ENCODE measurements at places on chromosomes 16 and 17.
A peak's percentile ranks its signal among the peaks of the same experiment; 100 is the strongest.

DNA sequence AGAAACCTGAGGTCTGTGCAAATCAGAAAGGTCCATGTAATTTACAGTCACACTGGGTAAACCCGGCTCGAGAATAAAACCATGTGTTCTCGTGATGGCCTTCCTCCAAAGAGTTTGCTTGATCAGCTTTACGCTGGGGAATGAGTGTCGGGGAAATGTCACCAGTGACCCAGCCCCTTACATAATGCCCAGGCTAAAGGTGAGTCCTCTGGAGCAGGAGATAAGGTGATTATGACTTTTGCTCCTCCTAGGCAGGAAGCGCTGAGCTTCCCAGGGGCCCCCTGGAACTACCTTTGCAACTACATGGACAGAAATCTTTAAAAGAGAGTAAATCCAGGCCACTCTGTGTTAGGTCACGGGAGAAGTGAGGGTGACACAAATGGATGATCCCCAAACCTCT, 15.7 kb downstream of the SLC6A4 start:
- no peak for DNase-seq

- peak; percentile 21 for DNase-seq
Measured at GRCh38 chr16:89324056-89325010, 106.8 kb downstream of the ZNF778 start.

DNA sequence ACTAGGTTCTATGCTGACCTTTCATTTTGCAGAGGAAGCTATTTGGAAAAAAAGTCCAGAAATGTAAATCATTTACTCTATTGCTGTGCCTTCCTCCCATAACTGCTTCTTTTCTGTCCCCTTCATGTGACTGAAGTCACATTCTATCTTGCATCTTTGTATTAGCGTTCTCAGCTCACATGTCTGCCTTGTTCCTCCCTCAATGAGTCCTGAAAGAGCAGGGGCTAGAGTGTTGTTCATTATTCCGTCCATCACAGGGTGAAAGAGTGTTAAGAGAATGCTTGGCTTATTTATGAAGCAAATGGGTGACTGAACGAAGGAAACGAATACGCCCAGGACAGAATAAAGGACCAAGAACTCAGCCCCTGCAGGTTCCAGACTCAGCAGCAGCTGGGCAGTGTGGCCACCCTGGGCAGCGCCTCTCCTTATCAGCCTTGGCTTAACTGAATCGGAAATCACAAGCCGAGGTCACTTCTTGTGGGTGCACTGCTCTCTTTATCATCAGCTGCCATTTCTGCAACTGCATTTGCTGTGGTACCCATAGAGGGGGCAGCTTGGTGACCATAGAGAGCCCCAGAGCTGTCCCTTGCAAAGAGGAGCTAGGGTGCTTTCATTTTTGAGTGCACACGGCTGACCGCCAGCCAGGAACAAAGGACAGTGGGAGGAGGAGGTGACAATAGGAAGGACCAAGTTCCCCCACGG, 1.8 kb upstream of the PIK3R6 start:
- no peak for DNase-seq

DNA sequence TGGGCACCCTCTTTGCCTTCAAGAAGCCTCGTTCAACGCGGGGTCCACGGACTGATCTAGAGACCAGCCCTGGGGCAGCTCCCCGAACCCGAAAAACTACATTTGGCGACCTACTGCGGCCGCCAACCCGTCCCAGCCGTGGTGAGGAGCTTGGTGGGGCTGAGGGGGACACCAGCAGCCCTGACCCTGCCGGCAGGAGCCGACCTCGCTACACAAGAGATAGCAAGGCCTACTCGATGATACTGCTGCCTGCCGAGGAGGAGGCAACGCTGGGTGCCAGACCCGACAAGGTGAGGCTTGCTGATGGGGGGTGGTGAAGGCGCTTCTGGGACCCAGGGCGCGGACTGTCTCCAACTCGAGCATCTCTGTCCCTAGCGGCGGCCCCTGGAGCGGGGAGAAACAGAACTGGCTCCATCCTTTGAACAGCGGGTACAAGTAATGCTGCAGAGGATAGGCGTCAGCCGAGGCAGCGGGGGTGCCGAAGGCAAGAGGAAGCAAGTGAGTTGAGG, 5.6 kb downstream of the ACD start:
- no peak for DNase-seq

DNA sequence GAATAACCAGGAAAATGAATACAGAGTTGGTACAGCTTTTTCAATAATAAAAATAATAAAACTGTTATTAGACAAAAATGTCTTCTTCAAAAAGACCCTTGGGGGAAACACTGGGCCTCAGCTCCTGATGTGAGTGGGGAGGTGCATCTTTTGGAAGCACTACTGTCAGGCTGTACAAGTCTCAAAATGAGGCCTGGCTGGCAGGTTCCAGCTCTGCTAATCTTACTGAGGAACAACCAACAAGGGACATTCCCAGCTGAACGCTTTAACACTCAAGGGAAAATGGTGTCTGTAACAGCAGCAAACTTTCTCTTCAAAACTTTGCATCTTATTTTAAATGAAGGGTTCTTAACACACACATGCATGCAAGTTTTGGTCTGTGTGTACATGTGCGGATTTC, 19.7 kb downstream of the TEX2 start:
- no peak for DNase-seq

- DNase-seq: no peak
Measured at GRCh38 chr17:7380855-7381683, at the start of gene TNK1. Gene TNK1, plus strand, starts transcription at chr17:7381089. Its CDS starts 1,838 bp downstream, at chr17:7382927.

- no peak for DNase-seq
Measured at GRCh38 chr17:76131692-76132573, 9.1 kb downstream of the FOXJ1 start.

GRCh38 chr16:86509759-86510464, 415 bp upstream of the FOXF1 start:
- no peak for DNase-seq

DNA sequence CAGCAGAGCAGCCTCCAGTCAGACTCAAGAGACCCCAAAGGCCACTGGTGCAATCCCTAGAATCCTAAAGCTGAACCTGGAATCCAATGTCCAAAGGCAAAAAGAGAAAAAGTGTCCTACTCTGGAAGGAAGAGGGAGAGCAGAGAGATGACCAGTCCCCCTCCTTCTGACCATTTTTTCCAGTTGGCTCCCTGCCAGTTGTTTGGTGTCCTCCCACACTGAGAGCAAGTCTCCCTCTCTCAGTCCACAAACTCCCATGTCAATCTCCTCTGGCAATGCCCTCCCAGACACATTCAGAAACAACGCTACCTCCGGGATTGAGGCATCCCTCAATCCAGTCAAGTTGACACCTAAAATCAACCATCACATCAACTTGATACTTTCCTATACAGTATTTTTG, 4.3 kb upstream of the CLEC19A start:
- DNase-seq: no peak

DNA sequence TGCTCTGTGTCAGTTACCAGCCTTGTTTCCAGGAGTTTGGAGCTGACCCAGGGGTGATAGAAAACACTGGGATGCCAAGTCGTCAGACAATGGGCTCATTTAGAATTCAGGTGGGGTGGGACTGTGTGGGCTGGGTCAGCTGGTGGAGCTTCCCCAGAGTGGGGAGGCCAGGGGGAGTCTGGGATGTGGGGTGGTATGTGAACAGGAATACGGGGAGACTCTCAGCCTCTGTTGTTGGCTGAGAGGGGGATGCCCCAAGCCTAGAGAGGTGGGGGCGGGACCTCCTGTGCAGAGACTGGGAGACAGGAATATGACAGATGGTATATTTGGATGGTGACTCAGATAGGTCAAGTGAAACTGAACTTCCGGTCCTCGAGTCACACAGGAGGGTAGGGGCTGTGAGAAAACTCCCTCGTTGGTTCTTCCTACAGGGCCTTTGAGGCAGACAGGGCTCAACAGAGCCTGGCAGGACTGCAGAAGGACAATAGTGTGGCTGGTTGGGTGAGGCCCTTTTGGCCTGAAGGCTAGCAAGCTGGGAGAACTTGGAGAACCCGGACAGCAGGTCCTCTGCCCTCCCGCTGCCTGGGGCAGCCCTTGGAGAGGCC, 23.7 kb downstream of the CDH1 start:
- DNase-seq: peak; percentile 50

GRCh38 chr17:2701161-2701995, 10.2 kb downstream of the CLUH start:
- no peak for DNase-seq

- DNase-seq: no peak
Measured at GRCh38 chr17:72887917-72888316, 204.6 kb downstream of the SLC39A11 start.

GRCh38 chr17:29039764-29040598, 3.0 kb upstream of the PIPOX start:
- no peak for DNase-seq

GRCh38 chr17:63431939-63432804, 13.9 kb downstream of the CYB561 start:
- DNase-seq: no peak

GRCh38 chr16:51031598-51031997, 119.5 kb downstream of the SALL1 start:
- DNase-seq: no peak

DNA sequence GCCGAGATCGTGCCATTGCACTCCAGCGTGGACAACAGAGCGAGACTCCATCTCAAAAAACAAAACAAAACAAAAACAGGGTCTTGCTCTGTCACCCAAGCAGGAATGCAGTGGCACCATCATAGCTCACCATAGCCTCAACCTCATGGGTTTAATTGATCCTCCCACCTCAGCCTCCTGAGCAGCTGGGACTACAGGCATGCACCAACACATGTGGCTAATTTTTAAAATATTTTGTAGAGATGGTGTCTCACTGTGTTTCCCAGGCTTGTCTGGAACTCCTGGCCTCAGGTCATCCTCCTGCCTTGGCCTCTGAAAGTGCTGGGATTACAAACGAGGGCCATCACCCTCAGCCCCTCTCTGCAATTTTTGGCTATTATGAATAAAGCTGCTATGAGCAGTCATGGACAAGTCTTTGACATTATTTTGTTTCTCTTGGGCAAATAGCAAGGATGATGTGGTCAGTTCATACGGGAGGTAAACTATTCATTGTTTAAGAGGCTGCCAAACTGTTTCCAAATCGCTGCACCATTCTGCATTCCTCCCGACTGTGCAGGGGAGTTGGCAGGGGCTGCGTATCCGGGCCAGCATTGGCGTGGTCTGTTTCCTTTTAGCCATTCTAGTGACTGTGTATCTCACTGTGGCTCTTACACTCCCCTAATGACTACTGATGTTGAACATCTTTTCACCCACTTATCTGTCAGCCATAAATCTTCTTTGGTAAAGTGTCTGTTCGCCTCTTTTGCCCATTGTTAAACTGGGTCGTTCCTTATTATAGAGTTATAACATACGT, 21.1 kb downstream of the EIF4A3 start:
- no peak for DNase-seq

- DNase-seq: no peak
Measured at GRCh38 chr16:85523602-85524364, 89.3 kb upstream of the GSE1 start.

- peak; percentile 80 for DNase-seq
Measured at GRCh38 chr17:34377078-34377823, 14.2 kb upstream of the CCL1 start.

GRCh38 chr17:81306491-81306890, 11.4 kb upstream of the SLC38A10 start:
- DNase-seq: no peak

DNA sequence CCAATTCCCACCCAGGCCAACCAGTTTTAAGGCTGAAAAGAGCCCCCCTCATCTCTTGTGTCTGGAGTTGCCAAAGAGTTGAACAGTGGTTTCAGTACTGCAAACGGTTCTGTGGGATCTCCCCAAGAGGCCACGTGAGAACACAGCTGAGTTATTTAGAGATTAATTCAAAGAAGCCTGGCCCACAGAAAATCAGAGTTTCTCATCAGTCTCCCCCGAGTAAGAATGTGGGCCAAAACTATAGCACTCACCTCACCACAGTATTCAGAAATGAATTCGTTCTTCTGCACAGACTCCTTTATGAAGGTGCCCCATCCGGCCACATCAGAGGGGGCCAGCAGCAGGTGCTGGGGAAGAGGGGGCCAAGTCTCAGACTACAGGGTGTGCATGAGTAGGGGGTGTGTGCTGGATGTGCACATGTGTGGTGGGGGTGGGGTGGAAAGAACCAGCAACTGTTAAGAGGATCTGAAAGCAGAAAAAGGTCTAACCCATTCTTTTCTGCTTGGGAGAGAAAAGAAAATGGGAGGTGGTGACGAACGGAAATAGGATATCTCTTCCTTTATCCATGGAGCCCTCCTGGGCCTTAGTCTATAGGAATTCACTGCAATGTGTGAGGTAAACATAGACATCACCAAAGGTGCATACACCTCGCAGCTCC, 22.6 kb downstream of the CNTNAP1 start:
- DNase-seq: peak; percentile 10

DNA sequence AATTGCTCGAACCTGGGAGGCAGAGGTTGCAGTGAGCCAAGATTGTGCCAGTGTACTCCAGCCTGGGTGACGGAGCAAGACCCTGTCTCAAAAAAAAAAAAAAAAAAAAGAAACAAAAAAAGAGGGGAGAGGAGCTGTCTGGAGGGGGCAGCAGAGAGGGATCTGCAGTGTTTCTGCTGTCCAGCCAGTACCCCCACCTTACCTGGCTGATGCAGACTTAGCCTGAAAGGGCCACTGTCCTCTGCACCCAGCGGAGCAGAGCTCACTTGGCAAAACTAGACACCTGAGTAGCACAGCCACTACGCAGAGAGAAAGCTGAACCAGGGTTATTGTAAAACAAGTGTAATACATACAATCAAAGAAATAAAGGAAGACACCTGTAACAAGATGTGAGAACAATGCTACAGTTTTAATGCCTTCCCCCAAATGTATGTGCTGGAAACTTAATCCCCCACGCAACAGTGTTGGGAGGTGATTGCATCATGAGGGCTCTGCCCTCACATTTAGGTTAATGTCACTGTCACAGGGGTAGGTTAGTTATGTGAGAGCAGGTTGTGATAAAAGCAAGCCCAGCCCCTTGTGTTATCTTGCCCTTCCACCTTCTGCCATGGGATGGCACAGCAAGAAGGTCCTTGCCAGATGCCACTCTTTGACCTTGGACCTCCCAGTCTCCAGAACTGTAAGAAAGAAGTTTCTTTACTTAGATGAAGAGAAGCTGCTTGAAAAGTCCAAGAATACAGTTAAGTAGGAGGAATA, 211.2 kb downstream of the RPTOR start:
- no peak for DNase-seq

GRCh38 chr17:33904476-33904875, 350.6 kb upstream of the CCL2 start:
- DNase-seq: no peak

DNA sequence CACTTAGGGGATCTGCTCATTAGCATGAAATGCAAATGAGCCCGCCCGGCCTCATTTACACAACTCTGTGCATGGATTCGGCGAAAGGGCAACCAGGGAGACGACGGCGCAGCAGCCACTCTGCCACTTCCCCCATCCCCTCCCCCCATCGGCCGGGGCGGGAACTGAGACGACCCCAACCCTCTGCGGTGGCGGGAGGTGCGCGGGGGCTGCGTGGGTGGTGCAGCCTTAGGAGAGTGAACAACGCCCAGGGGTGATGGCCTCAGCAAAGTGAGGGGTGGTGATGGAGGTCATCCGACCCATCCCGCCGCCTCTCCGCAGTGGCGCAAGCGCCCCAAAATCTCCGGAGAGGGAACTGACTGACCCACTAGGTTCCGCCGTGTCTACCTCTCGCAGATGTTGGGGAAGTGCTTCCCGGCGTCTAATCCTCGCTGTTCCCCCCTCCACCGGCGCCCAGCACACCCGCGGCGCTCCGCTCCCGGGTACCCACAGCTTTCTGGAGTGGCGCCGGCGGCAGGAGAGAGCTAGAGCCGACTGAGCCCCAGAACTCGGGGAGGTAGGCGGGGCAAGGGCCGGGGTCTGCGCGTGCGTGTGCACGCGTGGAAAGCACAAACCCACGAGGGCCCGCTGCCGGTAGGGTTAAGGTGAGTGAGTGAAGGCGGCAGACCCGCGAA, 1.4 kb upstream of the CACNA1G start:
- peak; percentile 35 for DNase-seq

- DNase-seq: no peak
Measured at GRCh38 chr16:3098459-3099394, at the start of gene ZSCAN10. Gene ZSCAN10, minus strand, starts transcription at chr16:3099294. Its CDS starts 6,357 bp downstream, at chr16:3092937.

Measured in MV-4-11 (cell line).